ENCODE measurements at places on chromosomes 7 and 10.

DNA sequence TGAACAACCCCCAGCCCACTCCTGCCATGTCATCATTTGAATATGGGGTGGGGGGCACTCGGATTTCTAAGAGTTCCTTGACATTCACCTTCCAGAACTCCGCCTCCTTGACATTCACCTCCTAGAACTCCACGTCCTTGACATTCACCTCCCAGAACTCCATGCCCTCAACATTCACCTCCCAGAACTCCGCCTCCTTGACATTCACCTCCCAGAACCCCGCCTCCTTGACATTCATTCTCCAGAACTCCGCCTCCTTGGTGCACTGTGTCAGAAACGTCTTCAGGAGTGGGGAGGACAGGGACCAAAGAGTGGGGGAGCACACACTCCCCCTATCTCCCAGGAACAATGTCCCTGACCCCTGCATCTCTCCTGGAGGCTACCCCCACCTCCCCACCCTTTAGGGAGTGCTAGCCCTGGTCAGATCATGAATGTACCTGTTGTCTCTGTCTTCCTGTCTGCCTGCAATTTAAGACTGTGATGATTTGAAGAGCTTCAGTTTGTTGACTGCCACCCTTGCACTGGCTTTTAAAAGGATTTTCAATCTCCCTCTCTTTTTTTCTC lies 110.1 kb downstream of the NPTX2 start:
- no peak for DNase-seq

DNA sequence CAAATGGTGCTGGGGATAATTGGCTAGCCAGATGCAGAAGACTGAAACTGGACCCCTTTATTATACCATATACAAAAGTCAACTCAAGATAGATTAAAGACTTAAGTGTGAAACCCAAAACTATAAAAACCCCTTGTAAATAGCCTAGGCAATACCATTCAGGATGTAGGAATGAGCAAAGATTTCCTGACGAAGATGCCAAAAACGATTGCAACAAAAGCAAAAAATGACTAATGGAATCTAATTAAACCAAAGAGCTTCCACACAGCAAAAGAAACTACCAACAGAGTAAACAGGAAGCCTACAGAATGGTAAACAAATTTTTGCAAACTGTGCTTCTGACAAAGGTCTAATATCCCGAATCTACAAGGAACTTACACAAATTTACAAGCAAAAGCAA lies 30.9 kb upstream of the PLXDC2 start:
- no peak for DNase-seq

DNA sequence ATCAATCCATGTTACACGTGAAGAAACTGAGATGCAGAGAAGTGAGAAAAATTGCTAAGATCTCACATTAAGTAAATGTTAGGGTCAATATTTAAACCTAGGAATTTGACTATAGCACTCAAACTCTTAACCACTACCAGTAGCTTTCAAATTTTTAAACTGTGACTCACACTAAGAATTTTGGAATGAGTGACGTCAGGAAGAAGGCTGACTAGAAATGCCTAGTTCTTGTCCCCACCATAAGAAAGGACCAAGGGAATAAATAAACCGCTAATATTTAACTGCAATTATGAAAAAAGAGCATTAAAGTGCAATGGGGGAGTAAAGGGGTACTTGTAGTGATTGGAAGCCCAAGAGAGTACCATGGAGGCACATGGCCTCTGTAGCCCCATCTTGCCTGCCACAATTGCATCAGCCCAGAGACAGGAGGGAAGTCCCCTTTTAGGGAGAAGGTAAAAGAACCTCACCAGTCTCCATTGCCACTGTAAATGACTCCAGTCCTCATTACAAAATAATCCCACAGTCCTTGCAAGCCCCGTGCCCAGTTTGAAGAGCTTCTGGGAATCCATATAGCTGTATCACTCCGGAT lies 3.5 kb upstream of the AKR1B1 start:
- peak; percentile 88 for DNase-seq

GRCh38 chr7:37371755-37372154 lies 76.9 kb downstream of the ELMO1 start:
- DNase-seq: no peak

DNA sequence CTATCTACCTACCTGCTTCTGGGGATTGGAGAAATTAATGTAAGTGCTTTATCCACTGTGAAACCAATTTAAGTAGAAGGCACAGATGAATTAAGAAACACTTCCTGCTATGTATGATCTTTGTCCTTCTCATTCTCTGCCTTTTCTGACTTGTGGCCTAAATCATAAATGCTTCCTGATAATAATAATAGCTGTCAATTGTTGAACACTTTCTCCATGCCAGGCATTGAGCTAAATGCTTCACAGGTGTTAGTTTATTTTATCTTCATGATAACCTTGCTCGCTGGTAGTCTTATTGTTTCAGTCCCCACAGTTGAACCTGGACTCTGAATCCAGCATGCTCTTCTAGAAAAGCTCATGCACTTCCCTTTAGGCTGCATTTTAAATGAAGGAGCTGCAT lies 75.4 kb downstream of the CHN2 start:
- DNase-seq: no peak

DNA sequence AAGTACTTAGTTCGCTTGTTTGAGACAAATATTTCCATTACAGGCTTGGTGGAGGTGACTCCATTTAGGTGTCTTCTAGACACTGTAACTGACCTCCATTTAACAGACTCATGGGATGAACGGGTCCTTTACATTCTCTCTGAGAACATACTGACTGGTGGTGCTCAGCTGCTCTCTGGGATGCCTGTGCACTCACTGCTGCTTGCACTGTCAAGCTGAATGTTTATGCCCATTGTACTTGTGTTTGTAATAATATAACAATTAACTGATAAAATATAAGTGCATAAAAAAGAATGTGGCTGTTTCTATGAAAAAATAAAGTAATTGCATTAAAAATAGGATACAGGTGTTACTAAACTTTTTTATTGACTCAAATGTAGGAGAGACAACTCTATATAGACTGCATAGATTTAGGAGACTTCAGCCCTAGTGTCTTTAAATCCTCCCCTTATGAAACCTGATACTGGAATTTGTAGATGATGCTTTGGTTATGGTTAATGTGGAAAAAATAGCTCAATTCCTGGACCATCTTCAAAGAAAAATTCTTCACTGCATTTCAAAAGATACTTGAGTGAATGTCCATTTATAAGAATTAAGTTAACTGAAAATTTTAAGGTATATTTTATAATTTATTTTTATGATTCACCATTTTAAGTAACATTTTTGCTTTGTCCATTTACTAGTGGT lies 85.4 kb downstream of the CDK14 start:
- DNase-seq: peak; percentile 73

GRCh38 chr7:131338173-131338572 lies 10.5 kb downstream of the MKLN1 start:
- no peak for DNase-seq

DNA sequence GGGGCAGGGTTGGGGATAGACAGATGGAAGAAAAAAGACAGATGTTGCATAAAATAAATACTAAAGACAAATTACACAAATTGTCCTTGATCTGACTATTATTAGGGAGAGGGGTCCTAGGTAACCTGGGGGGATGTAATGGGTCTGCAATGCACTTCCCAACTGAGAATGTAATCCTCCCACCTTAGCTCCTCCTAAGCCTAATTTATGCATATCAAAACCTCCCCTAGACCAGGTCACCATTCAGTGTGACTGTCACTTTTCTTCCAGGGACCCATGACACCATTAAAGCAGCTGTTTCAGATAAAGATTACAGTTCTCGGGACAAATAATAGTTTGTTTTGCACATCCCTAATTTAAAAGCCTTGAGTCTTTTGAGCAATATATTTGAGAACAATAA lies 133.9 kb upstream of the FEZF1 start:
- no peak for DNase-seq

- no peak for DNase-seq
Observed at GRCh38 chr7:107641676-107642075, 19.0 kb upstream of the SLC26A4 start.

DNA sequence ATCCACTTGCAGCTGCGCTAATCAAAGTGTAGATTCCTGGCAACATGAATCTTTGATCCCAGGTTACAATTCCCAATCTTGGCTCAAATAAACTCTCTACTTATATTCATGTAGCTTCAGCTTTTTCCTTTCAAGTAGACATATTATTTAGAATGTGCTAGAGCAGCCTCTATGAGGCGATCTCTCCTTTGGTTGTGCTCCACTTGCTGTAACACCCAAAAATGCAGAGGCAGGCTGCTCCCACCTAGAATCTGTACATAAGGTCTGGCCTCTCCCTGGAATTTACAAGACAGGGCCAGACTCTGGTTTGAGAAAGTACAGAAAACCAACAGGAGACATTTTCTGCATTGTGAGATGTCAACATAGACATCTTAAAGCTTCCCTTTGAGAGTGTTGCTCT lies 23.1 kb downstream of the ZNF107 start:
- no peak for DNase-seq

DNA sequence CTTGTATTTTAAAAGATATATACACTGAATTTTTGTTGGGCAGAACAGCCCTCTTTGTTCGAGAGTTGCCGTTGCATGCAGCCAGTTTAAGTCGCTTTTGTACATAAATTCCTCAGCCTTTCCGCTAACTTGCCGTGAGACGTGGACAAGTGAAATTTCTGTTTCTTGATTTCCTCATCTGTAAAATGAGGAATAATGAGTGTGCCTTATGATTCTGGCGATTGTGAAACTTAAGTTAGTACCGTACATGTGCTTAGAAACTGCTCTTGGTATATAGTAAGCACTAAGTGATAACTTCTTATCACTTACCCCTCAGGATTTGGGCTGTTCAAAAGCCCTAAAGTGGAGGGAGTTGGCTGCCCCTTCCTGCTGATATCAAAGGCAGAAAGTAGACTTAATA lies 1.4 kb downstream of the CCNJ start:
- peak; percentile 69 for DNase-seq

GRCh38 chr7:78530351-78530750 lies 731.8 kb downstream of the PHTF2 start:
- DNase-seq: peak; percentile 45

DNA sequence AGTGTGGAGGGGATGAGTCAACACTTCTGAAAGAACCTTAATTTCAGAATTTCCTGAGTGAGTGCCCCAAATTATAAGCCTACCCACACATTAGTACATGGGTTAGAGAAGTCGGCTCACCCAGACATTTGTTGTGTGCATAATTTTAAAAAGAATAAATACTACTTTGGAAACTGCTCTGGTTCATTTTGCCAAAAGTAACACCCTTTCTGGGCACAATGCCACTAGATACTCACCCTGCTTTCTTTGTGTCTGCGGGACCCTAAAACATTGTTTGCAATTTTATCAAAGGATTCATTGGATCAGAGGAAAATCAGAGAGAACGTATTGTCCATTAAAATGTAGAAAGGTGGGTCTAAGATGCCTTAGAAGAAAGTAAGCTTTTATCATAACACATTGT lies 245.5 kb upstream of the NRP1 start:
- DNase-seq: no peak

DNA sequence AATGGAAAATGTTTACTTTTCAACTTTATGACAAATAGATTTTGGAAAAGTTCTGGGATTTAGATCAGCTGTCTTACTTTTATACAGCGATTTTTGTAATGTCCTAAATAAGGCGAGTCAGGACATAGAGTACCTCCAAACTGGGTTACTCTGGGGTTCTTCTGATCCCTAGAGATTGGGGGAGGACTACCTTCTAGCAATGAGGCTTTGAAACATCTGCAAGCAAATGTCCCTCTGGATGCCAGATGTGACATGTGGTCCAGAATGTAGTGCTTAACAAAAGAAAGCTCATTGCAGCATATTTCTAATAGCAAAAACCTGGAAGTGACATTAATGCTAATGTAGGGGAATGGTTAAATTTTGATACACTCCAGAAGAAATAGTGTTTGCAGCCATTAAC lies 36.1 kb downstream of the ABRAXAS2 start:
- DNase-seq: no peak

GRCh38 chr7:73642834-73643233 lies 18.5 kb upstream of the MLXIPL start:
- DNase-seq: no peak

GRCh38 chr7:143316492-143316891 lies 581 bp downstream of the CLCN1 start:
- no peak for DNase-seq

- DNase-seq: no peak
Observed at GRCh38 chr7:6350433-6351058, 78.1 kb upstream of the CYTH3 start.

All from choroid plexus epithelial cell (primary cell).